Stimulated activated CD8-positive, alpha-beta memory T cell treated with anti-CD3 and anti-CD28 coated beads, Interleukin-4, amount 100 ng/mL, for 1 hour (primary cell): ENCODE measurements at places on chromosomes 13 and 19.

DNA sequence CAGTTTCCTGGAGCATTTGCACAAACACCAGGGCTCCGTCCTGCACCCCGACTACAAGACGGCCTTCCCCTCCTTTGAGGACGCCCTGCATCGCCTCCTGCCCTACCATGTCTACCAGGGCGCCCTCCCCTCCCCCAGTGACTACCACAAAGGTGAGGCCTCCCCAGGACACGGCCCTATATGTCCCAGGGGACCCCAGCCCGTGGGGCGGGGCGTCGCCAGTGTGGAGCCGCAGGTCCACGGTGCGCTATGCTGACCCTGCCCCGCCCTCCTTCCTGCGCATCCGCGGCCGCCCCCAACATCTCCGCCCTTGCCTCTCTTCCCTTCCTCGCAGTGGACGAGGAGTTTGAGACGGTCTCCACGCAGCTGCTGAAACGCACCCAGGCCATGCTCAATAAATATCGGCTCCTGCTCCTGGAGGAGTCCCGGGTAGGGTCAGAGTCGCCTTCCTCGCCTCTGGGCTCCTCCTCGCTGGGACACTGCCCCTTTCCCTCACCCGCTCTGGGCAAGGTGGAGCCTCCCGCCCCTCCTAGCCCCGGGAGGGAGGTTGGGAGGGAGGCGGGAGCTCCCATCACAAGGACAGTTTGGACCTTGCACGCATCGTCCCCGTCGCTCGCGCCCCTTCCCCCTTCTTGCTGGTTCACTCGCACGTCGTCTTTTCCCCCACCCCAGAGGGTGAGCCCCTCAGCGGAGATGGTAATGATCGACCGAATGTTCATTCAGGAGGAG is 14.4 kb upstream of the EHD2 start:
- no peak for DNase-seq

DNA sequence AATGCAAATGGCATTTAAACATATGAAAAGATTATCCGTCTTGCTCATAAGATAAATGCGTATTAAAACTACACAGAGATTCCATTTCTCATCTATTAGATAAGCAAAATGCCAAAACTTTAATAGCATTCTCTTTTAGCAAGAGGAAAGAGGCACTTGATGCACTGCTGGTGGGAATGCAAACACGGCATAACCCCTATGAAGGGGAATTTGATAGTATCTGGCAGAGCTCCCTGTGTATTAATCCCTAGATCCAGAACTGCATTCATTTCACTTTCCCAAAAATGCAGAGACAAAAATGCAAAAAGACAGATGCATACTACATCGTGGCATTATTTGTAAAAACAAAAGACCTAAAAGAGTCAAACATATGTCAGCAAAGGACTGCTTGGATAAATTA is 193.6 kb upstream of the STARD13 start:
- DNase-seq, result no peak

DNA sequence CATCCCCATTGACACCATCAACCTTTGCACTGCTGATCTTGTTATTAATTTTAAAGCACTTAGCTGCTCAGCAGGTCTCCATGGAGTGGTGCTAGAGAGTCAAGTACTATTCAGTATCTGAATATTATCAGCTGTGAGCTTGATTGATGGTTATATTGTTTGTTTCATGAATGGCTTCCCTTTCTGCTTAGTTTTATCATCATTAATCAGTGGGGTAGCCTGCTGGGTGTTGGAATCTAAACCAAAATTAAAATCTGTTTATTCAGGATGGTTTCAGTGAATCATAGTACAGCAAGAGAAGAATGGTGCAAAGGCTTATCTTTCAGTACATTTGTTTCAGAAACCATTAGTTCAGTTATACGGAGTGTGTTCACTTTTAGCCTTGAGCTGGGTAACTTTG is 42.5 kb upstream of the SCEL start:
- no peak for DNase-seq

DNA sequence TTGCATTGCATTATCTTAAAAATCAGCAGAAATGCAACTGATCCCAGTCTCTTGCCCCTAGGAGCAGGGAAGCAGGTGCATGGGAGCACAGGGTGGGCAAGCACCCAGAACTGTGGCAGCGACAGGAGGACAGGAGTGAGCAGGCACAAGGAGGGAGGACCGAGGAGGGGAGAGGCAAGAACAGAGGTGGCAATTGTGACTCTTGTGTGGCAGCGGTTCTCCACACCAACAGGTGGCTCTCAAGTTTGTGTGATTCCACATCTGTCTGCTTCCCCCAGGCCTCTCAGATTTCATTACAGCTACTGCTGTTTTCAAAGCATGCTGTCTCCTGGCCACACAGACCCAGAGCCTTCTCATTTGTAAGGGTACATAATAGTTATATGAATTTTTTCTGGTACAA is 108.5 kb downstream of the STK24 start:
- DNase-seq, result no peak
